DMS 273 treated with DMSO at 0.1 percent for 48 hours (cell line): ENCODE measurements at places on chromosomes 4 and X.

- no peak for DNase-seq
Observed at GRCh38 chr4:23654791-23655190, 235.1 kb downstream of the PPARGC1A start.

DNA sequence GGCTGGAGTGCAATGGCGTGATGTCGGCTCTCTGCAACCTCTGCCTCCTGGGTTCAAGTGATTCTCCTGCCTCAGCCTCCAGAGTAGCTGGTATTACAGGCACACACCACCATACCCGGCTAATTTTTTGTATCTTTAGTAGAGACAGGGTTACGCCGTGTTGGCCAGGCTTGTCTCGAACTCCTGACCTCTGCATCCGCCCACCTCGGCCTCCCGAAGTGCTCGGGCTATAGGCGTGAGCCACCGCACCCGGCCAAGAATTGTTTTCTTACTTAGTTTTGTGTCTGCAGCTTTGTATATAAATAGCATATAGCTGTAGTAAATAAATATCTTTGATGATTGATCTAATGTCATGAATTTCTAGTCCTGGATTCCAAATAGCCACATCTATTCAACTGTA, 81.1 kb downstream of the IL1RAPL1 start:
- no peak for DNase-seq

DNA sequence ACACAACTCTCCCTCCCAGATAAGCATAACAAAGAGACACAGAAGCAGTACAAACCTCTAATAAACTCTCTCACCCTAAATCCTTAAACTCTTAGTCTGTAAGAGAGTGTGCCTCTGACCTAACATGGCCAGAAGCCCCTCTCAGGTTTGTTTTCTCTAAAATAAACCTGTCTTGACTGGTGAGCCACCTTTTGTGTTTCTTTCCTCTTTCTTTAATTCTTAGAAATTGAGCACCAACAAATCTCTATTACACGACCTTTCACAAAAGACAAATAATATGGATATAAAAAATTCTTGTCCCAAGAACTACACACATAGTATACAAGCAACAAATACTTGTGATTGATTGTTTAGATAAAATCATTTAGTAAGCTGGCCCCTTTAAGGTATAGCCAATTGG, 573.7 kb downstream of the EPHA5 start:
- DNase-seq = no peak

DNA sequence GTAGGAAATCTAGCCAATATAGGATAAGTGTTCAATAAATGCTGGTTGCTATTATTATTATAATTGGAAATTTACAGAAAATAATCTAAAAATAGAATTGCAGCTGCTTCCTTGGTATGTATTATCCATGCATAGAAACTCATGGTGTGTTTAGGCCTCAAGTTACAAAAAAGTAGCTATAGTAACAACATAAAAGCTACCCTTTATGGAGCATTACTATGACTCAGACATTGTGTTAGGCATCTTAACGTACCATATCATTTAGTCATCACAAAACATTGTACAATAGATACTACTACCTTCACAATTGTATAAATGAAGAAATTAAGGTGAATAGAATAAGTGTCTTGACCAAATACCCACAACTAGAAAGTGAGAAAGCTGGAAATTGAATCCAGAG, 126.9 kb upstream of the NRK start:
- no peak for DNase-seq
